ENCODE measurements at places on chromosomes 2 and 18. TPM values are rescaled to one million over a fixed set of nuclear protein-coding genes. Genes with fewer than 3 reads are reported as not detected.

SP110 gene
- 21.2 TPM for polyA plus RNA-seq

DUSP2 gene
- polyA plus RNA-seq, result 4.8 TPM

ASIC4 gene
- polyA plus RNA-seq, result 0.27 TPM

DNA sequence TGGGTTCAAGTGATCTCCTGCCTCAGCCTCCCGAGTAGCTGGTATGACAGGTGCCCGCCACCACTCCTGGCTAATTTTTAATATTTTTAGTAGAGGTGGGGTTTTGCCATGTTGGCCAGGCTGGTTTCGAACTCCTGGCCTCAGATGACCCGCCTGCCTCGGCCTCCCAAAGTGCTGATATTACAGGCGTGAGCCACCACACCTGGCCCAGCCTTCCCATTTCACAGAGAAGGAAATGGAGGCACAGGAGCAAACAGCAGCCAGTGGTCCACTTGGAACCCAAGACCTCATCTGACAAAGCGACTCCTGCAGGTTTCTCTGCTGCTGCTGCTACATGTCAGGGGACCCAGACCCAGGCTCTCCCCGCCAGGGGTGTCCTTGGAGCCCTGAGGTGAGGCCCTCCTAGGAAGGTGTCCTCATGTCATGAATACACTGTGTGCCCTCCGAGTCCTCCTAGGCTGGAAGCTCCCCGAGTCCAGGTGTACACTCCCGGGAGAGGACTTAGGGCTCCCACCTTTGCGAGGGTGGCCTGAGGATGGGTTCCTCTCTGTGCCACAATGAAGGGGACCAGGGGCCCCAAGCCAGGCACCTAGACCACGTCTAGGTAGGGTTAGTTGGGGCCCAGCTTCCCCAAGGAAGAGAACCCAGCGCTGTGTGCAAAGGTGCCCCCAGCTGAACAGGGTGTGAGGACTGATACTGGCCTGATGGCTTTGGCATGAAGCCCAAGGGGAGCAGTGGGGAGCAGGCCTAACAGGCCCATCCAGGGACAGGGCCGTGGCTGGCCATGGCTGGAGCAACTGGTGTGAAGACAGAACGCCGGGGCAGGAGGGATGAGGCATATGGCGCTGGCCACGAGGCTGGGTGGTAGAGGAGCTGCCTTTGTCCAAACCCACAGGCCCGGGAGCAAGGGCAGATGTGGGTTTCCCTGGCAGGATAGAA, 56.1 kb downstream of the HS6ST1 start:
- DNase-seq, result no peak

GRCh38 chr2:54040250-54040649, 69.5 kb upstream of the PSME4 start:
- no peak for DNase-seq

Measured in left renal pelvis (tissue), 4 donors.